ENCODE measurements at places on chromosomes 4 and X. TPM values are rescaled to one million over a fixed set of nuclear protein-coding genes. Genes with fewer than 3 reads are reported as not detected.

Gene IRS4
- total RNA-seq, result 17.6 TPM

Gene TENM3
- 9.5 TPM for total RNA-seq

Gene AMBN
- total RNA-seq, result 0.19 TPM

Gene MAGEA8
- not detected for total RNA-seq

Measured in thymus (tissue), 14 donors.